Endothelial cell (in vitro differentiated cells): ENCODE measurements at places on chromosomes 7 and 10.

DNA sequence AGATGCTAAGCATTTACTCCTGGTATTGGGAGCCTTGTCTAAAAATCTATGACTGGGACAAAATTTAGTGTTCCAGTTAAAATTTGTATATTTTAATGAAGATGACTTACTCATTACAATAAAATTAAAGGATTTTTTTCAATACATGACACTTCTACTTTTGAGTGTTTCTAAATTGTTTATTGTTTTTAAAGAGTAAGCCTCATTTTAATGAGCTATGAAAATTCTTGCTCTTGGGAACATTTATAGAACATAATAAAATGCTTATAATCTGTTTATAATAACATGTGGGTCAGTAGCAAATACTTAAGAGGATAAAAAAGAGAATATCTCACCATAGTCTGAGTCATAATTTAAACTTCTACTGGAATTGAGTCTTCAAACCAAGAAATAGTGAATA, 149.5 kb downstream of the PLCE1 start:
- H3K27me3 ChIP-seq, result no peaks in the 10 kb centered on the region
- no peaks in the 10 kb centered on the region for H3K4me1 ChIP-seq
- H3K27ac ChIP-seq, result no peak overlapping the region
- H3K36me3 ChIP-seq, result no peaks in the 10 kb centered on the region

DNA sequence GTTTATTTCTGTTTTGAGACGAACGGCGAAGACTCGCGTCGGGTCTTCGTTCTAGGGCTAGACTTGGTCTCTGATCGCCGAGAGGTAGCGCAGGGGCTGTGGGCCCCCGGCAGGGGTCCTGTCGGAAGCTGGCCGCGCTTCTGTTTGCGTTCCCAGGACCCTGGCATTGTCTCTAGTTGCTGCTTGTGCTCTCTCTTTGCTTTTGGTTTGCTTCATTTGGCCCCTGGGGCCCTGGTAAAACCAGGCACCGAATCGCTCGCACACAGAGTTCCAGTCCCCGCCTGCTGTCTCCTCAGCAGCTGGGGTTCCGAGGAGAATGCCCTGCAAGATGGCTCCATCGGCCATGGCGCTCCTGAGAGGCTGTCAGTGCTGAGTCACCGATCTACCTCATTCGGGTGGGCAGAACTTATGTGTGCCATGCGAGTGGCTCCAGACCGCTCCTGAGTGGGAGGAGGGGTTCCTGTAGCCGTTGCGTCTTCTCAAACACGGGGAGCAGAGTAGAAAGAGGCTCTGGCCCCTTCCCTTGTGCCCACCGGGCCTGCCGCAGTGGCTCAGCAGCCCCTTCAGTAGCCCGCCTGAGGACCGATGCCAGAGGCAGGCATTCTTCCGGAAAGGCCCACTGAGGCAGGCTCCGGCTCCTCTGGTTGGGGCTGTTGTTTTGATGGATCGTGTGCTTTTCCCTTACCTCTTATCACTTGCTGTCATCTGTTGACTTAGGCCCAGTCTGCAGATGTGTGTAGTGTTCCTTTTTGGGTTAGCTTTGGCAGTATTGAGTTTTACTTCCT, 826 bp downstream of the CHPF2 start:
- H3K27ac ChIP-seq, result peak overlapping the region; percentile 93
- peaks cover 15% of the 10 kb centered on the region for H3K27me3 ChIP-seq
- peak overlapping the region; percentile 98 for H3K4me3 ChIP-seq
- no peak for DNase-seq
- H3K36me3 ChIP-seq, result peaks cover 12% of the 10 kb centered on the region

- H3K4me1 ChIP-seq, result peaks cover 71% of the 10 kb centered on the region
- H3K27me3 ChIP-seq, result peaks cover 2% of the 10 kb centered on the region
- no peak for DNase-seq
- H3K36me3 ChIP-seq, result peaks cover 12% of the 10 kb centered on the region
Observed at GRCh38 chr7:100546926-100547800, 8.2 kb downstream of the AGFG2 start.

GRCh38 chr7:102170393-102170970, 116.2 kb upstream of the SH2B2 start:
- peaks cover 18% of the 10 kb centered on the region for H3K4me1 ChIP-seq
- H3K27me3 ChIP-seq, result peaks cover 5% of the 10 kb centered on the region
- no peak overlapping the region for H3K4me3 ChIP-seq
- peaks cover 4% of the 10 kb centered on the region for H3K36me3 ChIP-seq
- H3K27ac ChIP-seq, result peak overlapping the region; percentile 67

GRCh38 chr7:22252936-22253536, 103.9 kb downstream of the RAPGEF5 start:
- DNase-seq, result no peak
- H3K27ac ChIP-seq, result peak overlapping the region; percentile 0
- H3K27me3 ChIP-seq, result no peaks in the 10 kb centered on the region
- no peak overlapping the region for H3K4me3 ChIP-seq
- peaks cover 23% of the 10 kb centered on the region for H3K4me1 ChIP-seq

DNA sequence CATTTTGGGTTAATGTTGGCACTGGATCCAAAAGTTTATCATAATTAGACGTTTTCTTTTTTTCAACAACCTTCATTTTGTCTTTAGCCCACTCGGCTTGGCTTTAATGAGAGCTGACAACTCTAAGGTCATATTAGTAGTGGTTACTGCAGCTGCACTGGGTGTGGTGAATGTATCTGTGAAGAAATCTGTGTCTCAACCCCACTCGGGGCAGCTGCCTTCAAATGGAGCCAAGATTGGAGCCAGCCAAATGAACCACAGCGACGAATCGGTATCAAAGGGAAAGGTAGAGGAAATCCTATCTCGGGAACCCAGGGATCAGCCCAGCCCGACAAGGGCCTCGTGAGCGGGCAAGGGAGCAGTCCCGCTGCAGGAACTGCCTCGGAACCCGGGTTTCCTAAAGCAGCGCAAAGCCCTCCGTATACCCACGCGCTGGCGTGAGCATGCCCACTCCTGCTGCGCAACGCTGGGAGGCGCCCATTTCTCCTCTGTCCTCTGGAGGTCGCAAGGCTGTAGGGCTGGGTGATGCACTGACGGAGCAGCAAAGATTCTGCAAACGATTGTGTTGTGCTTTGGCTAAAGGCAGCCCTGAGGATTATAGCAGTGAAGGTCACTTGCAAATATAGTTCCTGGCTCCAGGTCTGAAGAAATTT, 98.7 kb upstream of the MBL2 start:
- DNase-seq, result no peak
- no peaks in the 10 kb centered on the region for H3K4me1 ChIP-seq
- H3K36me3 ChIP-seq, result peaks cover 6% of the 10 kb centered on the region
- H3K4me3 ChIP-seq, result no peak overlapping the region
- H3K27ac ChIP-seq, result no peak overlapping the region

DNA sequence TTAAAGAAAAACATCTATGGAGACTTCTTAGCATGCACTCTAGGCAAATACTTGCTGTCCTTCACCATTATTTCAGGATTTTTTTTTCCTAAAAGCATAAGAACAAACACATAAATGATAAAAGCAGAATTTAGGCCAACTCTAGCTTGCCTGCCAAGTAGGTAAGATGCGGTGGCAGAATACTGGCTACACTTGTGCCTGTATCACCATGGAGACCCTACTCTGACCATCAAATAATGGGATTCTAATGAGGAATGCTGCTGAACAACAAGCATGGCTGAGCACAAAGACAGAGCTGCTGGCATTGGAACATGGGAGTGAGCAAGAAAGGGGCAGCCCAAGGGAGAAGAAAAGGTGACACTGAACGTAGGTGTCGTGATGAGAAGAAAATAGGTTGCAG, 18.5 kb upstream of the TAS2R40 start:
- no peak overlapping the region for H3K27ac ChIP-seq
- peaks cover 2% of the 10 kb centered on the region for H3K27me3 ChIP-seq

DNA sequence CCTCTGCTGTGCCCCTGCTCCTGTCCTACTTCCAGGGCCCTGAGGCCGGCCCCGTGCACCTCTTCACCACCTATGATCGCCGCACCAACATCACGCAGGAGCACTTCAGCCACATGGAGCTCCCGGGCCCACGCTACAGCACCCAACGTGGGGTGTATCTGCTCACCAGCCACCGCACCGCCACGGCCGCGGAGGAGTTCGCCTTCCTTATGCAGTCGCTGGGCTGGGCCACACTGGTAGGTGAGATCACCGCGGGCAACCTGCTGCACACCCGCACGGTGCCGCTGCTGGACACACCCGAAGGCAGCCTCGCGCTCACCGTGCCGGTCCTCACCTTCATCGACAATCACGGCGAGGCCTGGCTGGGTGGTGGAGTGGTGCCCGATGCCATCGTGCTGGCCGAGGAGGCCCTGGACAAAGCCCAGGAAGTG, 1.8 kb downstream of the RBP3 start:
- H3K36me3 ChIP-seq, result no peaks in the 10 kb centered on the region
- no peak overlapping the region for H3K4me3 ChIP-seq
- H3K4me1 ChIP-seq, result no peaks in the 10 kb centered on the region

GRCh38 chr10:9510626-9511025, 1456.1 kb downstream of the GATA3 start:
- H3K4me1 ChIP-seq, result peaks cover 4% of the 10 kb centered on the region
- no peak for DNase-seq
- H3K4me3 ChIP-seq, result no peak overlapping the region
- H3K36me3 ChIP-seq, result no peaks in the 10 kb centered on the region
- H3K27ac ChIP-seq, result no peak overlapping the region

GRCh38 chr10:78286186-78286585, 252.5 kb downstream of the RPS24 start:
- no peak for DNase-seq
- H3K27ac ChIP-seq, result no peak overlapping the region
- H3K4me3 ChIP-seq, result no peak overlapping the region
- H3K36me3 ChIP-seq, result no peaks in the 10 kb centered on the region

DNA sequence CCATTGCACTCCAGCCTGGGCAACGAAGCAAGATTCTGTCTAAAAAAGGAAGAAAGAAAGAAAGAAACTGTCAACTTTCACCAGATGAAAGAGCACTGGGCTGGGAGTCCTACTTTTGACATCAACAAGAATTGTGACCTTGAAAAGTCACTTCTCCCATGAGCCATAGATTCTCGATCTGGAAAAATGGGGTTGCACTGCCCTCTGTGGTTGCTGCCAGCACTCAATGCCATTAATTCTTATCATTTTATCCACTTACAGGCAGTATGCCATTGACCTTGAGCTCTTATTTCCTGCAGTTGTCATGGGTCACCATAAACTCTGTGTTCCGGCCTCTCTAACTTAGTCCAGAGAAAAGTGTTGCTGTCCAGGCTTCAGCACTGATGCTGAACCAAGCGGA, 137.2 kb downstream of the NOC3L start:
- DNase-seq, result no peak
- H3K27ac ChIP-seq, result no peak overlapping the region
- no peaks in the 10 kb centered on the region for H3K4me1 ChIP-seq
- no peaks in the 10 kb centered on the region for H3K36me3 ChIP-seq

GRCh38 chr7:28573059-28573553, 160.8 kb downstream of the CREB5 start:
- DNase-seq, result no peak
- H3K4me1 ChIP-seq, result peaks cover 24% of the 10 kb centered on the region
- no peak overlapping the region for H3K27ac ChIP-seq
- no peak overlapping the region for H3K4me3 ChIP-seq

- H3K27me3 ChIP-seq, result peaks cover 2% of the 10 kb centered on the region
- no peaks in the 10 kb centered on the region for H3K36me3 ChIP-seq
- H3K4me1 ChIP-seq, result peaks cover 4% of the 10 kb centered on the region
- no peak for DNase-seq
- H3K4me3 ChIP-seq, result no peak overlapping the region
Observed at GRCh38 chr10:43857206-43857930, 208.7 kb upstream of the ZNF32 start.

- peaks cover 7% of the 10 kb centered on the region for H3K27me3 ChIP-seq
- no peak for DNase-seq
- no peaks in the 10 kb centered on the region for H3K4me1 ChIP-seq
- H3K4me3 ChIP-seq, result no peak overlapping the region
Observed at GRCh38 chr7:4235596-4235995, 446.5 kb upstream of the FOXK1 start.

DNA sequence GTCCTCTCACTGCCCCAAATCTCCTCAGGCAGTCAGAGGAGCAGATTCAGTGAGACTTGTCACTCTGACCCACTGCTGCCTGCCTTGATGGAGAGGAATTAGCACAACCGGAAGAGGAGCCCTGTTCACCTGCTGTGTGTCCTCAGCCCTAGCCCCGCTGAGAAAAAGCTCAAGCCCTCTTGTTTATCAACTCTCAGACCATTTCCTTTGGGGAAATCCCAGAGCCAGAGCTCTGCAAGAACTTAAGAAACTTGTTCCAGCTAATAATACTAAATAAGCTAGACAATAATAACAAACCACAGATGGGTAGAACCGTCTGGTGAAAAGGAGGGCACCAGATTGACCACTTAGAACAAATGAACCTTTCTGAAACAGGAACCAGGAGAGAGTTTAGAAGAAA, 37.7 kb upstream of the ITGB1 start:
- no peak for DNase-seq
- H3K4me3 ChIP-seq, result no peak overlapping the region
- H3K27me3 ChIP-seq, result peaks cover 3% of the 10 kb centered on the region
- H3K27ac ChIP-seq, result peak overlapping the region; percentile 78
- peaks cover 14% of the 10 kb centered on the region for H3K4me1 ChIP-seq

DNA sequence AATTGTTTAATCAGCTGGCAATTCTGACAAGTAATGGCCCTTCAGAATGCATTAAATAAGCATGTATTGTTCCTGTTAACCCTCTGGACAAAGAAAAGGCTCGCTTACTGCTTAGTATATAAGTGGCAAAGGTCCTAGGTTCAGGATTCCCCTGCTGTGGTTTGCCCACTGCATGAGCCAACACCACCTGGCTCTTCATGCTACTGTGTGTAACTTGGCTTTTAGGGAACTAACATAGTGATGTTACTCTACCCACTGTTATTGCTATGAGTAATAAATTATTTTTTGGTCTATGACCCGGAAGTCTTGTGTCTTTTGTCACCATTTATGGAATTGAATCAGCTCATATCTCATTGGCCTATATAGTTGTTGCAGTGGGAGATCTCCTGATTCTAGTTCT, 791.7 kb upstream of the PHF14 start:
- H3K36me3 ChIP-seq, result no peaks in the 10 kb centered on the region
- no peak overlapping the region for H3K27ac ChIP-seq
- DNase-seq, result no peak
- H3K4me3 ChIP-seq, result no peak overlapping the region
- peaks cover 4% of the 10 kb centered on the region for H3K4me1 ChIP-seq
